ENCODE measurements at places on chromosomes 5 and 9.
A peak's percentile ranks its signal among the peaks of the same experiment; 100 is the strongest.

GRCh38 chr9:127184641-127185040 lies 62.2 kb upstream of the ANGPTL2 start:
- no peak for DNase-seq

DNA sequence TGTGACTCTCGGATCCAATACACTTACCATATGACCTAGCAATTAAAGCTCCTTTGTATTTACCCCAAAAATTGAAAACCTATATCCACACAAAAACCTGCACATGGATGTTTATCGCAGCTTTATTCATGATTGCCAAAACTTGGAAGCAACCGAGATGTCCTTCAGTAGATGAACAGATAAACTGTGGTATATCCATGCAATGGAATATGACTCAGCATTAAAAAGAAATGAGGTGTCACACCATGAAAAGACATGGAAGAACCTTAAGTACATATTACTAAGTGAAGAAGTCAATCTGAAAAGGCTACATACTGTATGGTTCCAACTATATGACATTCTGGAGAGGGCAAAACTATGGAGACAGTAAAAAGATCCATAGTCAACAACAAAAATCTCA lies 82.0 kb upstream of the PHF24 start:
- DNase-seq, result no peak

- no peak for DNase-seq
Observed at GRCh38 chr5:35954175-35954574, 15.8 kb upstream of the CAPSL start.

DNA sequence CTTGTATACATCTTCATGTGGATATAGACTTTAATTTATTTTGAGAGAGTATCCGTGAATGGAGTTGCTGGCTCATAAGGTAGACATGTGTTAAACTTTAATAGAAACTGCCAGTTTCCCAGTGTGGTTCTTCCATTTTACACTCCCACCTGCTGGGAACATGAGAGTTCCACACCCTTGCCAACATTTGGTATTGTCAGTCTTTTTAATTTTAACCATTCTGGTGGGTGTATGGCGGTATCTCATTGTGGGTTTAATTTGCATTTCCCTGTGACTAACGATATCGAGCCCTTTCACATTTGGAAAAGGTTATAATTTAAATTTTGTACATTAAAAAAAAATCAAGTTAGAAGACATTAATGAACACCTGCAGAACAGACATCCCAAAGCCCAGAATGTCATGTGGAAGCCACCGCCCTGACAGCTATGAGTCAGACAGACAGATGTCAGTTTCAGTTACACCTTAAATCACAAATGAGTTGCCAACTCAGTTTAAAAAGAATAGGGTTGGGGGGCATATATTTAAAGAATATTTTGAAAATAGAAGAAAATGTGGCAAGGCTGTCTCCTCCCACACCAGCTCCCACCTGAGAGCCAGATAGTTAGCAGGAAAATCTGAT lies 36.9 kb downstream of the ANKRD33B start:
- no peak for DNase-seq

DNA sequence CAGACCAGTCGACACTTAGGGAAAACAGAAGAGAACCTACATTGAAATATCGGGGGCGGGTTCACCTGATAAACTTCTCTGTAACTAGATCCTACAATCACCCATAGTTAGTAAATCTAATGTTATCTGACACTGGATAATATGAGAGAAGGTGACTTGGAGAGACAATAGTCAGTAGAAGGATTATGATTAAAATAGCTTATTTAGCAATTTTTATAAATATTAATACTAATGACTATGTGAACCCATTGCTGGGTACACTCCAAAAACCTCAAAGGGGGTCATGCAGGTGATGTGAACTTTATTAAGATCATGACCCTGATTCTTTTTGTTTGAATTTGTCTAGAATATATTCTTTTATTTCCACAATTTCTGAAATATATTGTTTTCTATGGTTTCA lies 164.1 kb upstream of the CCNH start:
- DNase-seq, result no peak

DNA sequence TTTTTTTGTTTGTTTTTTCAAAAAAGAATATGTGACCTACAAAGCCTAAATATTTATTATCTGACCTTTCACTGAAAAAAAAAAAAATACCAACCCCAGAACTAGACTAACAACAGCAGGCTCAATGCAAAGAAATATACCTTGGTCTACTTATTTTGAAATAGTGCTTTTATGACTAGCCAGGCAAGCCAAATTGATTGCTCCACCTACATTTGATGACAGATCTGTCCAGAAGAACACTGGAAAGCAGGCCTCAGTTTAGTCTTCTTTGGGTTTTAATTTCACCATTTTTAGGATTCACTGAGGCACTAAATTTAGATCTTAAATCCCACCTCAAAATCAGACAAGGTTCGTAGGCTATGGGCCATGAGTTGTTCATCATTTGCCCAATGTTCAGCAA lies 97.3 kb downstream of the PLPP1 start:
- DNase-seq, result no peak

- no peak for DNase-seq
Observed at GRCh38 chr5:8176101-8176693, 307.2 kb downstream of the MTRR start.

DNA sequence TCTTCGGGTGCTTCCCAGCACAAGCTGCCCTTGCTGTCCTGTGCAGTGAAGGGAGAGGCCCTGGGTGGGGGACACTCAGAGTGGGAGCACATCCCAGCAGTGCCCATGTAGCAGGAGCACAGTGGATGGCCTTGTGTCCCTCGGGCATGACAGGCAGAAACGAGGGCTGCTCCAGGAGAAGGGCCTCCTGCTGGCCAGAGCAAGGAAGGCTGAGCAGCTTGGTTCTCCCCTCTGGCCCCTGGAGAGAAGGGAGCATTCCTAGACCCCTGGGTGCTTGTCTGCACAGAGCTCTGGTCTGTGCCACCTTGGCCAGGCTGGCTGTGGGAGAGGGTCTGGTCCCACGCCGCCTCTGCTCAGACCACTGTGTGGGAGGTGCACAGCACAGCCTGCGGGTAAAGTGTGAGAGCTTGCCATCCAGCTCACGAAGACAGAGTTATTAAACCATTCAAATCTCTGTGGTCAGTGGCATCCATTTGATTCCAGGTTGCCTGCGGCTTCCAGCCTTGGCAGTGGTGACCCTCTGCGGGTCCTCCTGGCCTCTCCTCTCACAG lies 18.3 kb downstream of the FBXW5 start:
- DNase-seq, result no peak

- DNase-seq, result no peak
Observed at GRCh38 chr5:142246258-142246657, 78.6 kb downstream of the SPRY4 start.

DNA sequence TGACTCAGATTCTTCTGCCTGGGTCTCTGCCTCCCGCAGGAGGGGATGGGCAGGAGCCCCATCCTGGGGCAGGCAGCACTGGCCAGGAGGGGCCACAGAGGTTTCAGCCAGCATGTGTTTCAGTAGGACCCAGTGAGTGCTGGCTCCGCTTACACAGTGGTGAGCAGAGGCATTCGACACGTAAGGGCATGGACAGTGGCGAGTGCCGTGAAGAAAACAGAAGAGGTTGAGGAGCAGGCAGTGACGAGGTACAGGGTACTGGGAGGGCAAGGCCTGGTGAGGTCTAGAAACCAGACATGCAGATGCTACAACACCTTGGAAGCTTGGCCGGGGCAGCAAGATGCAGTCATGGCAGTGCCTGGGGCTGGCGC lies 41.5 kb downstream of the CACNA1B start:
- DNase-seq, result no peak

GRCh38 chr5:57007344-57007743 lies 55.4 kb upstream of the MIER3 start:
- DNase-seq, result no peak

DNA sequence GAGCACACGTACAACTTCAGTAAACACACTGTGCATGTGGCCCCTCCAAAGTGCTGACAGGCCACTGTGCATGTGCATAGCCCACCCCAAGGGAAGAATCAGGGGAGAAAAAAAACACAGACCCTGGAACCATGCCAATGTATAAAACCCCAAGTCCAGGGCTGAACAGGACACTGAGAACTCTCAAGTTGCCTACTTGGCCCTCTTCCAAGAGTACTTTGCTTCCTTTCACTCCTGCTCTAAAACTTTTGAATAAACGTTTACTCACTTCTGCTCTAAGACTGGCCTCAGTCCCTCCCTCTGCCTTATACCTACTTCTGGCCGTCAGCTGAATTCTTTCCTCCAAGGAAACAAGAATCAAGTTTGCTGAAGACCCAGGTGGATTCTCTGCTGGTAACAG lies 77.7 kb upstream of the NFIB start:
- DNase-seq, result no peak

DNA sequence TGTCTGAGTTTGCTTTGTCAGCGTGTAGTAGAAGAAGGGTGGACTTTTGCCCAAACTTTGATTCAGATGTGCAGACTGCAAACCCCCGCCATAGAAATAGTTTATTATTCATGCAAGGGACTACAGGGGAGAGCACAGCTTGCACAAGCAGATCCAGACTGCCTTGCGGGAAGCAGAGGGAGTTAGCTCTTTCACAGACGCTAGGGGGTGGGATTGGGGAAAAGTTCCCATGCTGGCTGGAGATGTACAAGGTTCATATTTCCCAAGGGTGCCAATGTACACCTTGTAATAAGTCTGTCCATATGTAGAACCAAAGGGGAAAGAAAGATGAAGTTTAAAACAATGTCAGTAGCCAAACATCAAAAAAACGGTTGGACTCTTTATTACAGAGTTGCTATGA lies 749.7 kb upstream of the COX7C start:
- no peak for DNase-seq

GRCh38 chr9:72396247-72397091 lies 31.5 kb upstream of the ZFAND5 start:
- DNase-seq, result no peak

GRCh38 chr5:179553006-179553405 lies 2.7 kb downstream of the RUFY1 start:
- no peak for DNase-seq

- no peak for DNase-seq
Observed at GRCh38 chr9:35691334-35691650, 1.6 kb upstream of the TPM2 start.

- no peak for DNase-seq
Observed at GRCh38 chr5:4511996-4512656, 628.0 kb upstream of the ADAMTS16 start.

GRCh38 chr5:133236976-133237375 lies 185.2 kb downstream of the HSPA4 start:
- no peak for DNase-seq

- no peak for DNase-seq
Observed at GRCh38 chr5:3329427-3329826, 266.2 kb upstream of the IRX1 start.

- no peak for DNase-seq
Observed at GRCh38 chr9:102867488-102867887, 127.6 kb upstream of the CYLC2 start.

DNA sequence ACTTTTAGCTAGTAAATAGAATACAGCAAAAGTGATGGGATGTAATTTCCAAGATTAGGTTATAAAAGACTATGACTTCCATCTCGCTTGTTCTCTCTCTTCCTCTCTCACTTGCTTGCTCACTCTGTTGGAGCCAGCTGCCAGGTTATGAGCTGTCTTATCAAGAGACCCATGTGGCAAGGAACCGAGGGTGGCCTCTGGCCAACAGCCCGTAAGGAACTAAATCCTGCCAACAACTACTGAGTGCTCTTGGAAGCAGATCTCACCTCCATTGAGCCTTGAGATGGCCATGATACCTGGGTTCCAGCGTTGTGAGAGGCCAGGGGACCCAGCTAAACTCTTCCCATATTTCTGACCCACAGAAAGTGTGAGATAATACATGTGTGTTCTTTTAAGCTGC lies 636.1 kb downstream of the ACTL7B start:
- DNase-seq, result no peak

GRCh38 chr5:171986772-171987171 lies 19.7 kb downstream of the FBXW11 start:
- DNase-seq, result no peak

DNA sequence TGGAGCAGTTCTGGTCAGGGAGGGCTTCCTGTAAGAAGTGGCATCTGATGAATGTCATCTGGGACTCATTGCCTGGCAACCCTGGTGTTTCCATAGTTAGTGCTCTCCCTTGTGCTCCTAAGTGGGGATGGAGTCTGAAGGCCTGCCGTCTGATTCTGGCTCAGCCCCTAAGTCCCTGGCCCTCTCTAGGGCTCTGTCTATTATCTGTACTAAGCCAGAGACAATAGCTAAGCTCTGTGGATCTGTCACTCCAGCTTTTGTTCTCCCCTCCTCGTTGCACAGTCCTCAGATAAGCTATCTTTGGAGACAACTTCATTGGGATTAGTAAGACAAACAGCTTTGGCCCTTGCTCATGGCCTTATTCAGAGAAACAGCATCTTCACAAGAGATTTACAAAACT lies 30.6 kb upstream of the TTC1 start:
- DNase-seq, result no peak

GRCh38 chr9:83431101-83432060 lies 106.8 kb downstream of the FRMD3 start:
- DNase-seq, result no peak

GRCh38 chr5:169637085-169637548 lies at the start of gene DOCK2:
DOCK2 (plus strand) TSS chr5:169637275; CDS start chr5:169637327, 52 bp downstream.
- peak; percentile 25 for DNase-seq

- DNase-seq, result no peak
Observed at GRCh38 chr9:16033921-16034691, 481.3 kb downstream of the CCDC171 start.

DNA sequence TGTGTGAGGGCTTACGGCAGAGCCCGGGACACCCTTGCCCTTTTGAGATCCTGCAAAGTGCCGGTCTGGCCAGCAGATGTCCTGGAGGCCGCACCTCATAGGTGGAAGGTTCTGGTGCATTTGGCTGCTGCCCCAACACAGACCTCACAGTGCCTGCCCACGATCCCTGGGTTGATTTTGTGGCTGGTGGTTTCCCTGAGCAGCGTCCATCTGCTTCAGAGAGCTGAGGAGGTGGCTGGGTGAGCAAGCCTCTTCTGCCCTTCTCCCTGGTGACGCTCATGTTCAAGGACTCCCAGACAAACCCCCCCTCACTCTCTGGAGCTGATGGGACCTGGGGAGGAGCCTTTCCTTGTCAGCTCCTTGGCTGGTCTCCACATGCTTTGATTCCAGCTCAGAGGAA lies 18.9 kb downstream of the BNIP1 start:
- no peak for DNase-seq
